ENCODE measurements at places on chromosomes 4 and X. TPM values are rescaled to one million over a fixed set of nuclear protein-coding genes. Genes with fewer than 3 reads are reported as not detected.
A peak's percentile ranks its signal among the peaks of the same experiment; 100 is the strongest.

DNA sequence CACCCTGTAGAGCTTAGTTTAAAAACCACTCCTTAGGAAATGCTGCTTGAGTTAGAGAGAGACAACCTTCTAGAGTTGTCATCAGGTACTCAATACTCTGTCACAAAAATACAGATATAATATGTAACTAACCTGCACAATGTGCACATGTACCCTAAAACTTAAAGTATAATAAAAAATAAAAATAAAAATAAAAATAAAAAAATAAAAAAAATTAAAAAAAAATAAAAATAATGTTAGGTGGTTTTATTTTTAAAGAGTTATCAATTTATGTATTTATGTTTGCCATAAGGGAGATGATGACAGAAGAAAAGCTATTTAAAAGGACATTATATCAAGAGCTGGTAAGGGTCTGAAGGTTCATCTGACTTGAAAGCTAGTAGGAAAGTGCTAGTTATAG, 397.9 kb downstream of the TMA16 start:
- H3K4me3 ChIP-seq, result no peak overlapping the region
- H3K27ac ChIP-seq, result no peak overlapping the region
- H3K4me1 ChIP-seq, result no peaks in the 10 kb centered on the region

GRCh38 chrX:46611658-46612362, 38.2 kb downstream of the CHST7 start:
- peaks cover 28% of the 10 kb centered on the region for H3K36me3 ChIP-seq
- peaks cover 66% of the 10 kb centered on the region for H3K4me1 ChIP-seq
- H3K27ac ChIP-seq, result peak overlapping the region; percentile 70
- DNase-seq, result peak; percentile 38
- peak overlapping the region; percentile 11 for H3K4me3 ChIP-seq

The TEX11 gene
- total RNA-seq, result 0.12 TPM

DNA sequence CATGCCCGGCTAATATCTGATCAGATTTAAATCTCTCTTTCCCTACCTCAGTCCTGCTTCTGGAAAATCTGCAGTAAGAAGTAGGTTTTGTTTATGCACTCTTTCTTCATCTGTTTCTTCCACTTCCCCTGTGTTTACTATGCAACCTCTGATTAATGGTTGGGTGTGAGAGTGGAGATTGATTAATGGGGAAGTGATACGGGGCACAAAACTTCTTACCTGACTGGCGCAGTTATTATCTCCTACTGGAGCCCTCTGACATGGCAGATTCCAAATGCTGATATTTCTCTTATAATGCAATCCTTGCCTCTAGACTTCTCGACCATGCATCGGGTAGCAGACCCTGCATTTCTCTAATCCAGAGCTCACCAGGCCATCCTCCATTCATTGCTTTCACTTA, 60.2 kb upstream of the HPGD start:
- H3K36me3 ChIP-seq, result no peaks in the 10 kb centered on the region
- H3K27ac ChIP-seq, result no peak overlapping the region
- no peak for DNase-seq
- no peaks in the 10 kb centered on the region for H3K27me3 ChIP-seq
- H3K4me3 ChIP-seq, result no peak overlapping the region

DNA sequence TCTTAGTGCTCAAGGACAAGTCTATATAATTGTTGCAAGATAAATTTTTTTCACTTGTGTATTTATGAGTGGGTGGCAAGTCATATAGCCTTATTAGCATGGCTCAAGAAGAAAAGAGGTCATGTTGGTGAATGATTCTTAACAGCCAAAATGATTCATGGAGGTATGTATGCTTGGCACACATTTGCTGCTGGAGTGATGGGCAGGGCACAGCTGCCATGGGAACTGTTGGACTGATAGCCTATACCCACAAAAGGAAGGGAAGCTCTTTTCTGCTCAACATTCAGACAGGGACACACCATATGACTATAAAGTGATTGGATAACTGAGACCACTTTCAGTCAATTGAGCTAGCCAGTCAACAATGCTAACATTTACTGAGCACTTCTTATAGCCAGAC, 46.8 kb upstream of the PITX2 start:
- H3K27me3 ChIP-seq, result no peaks in the 10 kb centered on the region
- H3K4me1 ChIP-seq, result no peaks in the 10 kb centered on the region
- no peak overlapping the region for H3K27ac ChIP-seq
- DNase-seq, result no peak
- no peaks in the 10 kb centered on the region for H3K36me3 ChIP-seq
- H3K4me3 ChIP-seq, result no peak overlapping the region

GRCh38 chr4:163878336-163879121, 384.0 kb downstream of the TMA16 start:
- no peaks in the 10 kb centered on the region for H3K4me1 ChIP-seq
- no peak for DNase-seq
- no peaks in the 10 kb centered on the region for H3K27me3 ChIP-seq
- H3K27ac ChIP-seq, result no peak overlapping the region
- no peak overlapping the region for H3K4me3 ChIP-seq
- H3K36me3 ChIP-seq, result no peaks in the 10 kb centered on the region

GRCh38 chrX:19968276-19968675, 22.6 kb downstream of the BCLAF3 start:
- no peak overlapping the region for H3K4me3 ChIP-seq
- peaks cover 20% of the 10 kb centered on the region for H3K36me3 ChIP-seq
- DNase-seq, result no peak

- no peak overlapping the region for H3K27ac ChIP-seq
- H3K27me3 ChIP-seq, result peaks cover 1% of the 10 kb centered on the region
- no peak overlapping the region for H3K4me3 ChIP-seq
- H3K36me3 ChIP-seq, result no peaks in the 10 kb centered on the region
- DNase-seq, result no peak
- no peaks in the 10 kb centered on the region for H3K4me1 ChIP-seq
Observed at GRCh38 chr4:160235285-160235684, 1132.4 kb downstream of the RAPGEF2 start.

GRCh38 chr4:187558391-187558790, 437.2 kb upstream of the ZFP42 start:
- no peak overlapping the region for H3K27ac ChIP-seq
- no peaks in the 10 kb centered on the region for H3K36me3 ChIP-seq
- no peak overlapping the region for H3K4me3 ChIP-seq
- no peak for DNase-seq
- H3K4me1 ChIP-seq, result no peaks in the 10 kb centered on the region

DNA sequence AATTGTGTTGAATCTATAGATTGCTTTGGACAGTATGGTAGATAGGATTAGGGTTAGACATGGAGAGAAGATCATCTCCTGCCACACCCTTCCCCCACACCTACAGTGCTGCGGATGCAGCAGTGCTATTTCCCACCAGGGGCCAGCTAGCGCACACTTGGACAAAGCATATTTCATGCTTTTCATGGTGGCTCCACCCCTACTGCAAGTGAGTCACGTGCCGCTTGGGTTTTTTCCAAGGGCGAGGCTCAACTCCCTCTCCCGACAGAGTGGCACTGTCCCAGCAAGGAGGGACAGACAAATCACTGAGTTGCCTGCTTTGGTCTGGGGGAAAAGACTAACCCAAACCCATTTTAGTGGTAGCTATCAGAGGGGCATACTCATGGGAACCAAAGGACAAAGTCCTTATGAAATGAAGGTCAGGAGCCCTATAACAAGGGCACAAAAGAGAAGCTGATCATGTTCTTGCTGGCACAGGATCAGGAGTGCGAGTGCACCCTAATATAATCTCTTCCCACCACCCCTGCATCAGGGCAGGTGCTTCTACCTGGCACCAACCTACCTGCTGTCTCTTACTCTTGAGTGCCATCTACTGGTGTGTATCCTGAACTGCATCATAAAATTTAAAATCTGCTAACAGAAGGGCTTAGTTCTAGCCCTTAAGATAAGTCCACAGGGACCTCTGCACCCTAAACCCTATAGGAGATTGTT, 55.1 kb upstream of the PGAM4 start:
- H3K4me1 ChIP-seq, result no peaks in the 10 kb centered on the region
- no peaks in the 10 kb centered on the region for H3K27me3 ChIP-seq
- no peaks in the 10 kb centered on the region for H3K36me3 ChIP-seq
- no peak overlapping the region for H3K4me3 ChIP-seq
- DNase-seq, result no peak
- H3K27ac ChIP-seq, result no peak overlapping the region

GRCh38 chr4:133596459-133596858, 447.4 kb downstream of the PCDH10 start:
- H3K36me3 ChIP-seq, result no peaks in the 10 kb centered on the region
- no peak overlapping the region for H3K27ac ChIP-seq
- H3K4me3 ChIP-seq, result no peak overlapping the region
- H3K27me3 ChIP-seq, result no peaks in the 10 kb centered on the region
- no peak for DNase-seq
- H3K4me1 ChIP-seq, result no peaks in the 10 kb centered on the region

- peaks cover 3% of the 10 kb centered on the region for H3K27me3 ChIP-seq
- DNase-seq, result no peak
- peak overlapping the region; percentile 53 for H3K4me3 ChIP-seq
Observed at GRCh38 chrX:53073115-53073586, 9.0 kb upstream of the TSPYL2 start.

- H3K36me3 ChIP-seq, result peaks cover 3% of the 10 kb centered on the region
- peaks cover 10% of the 10 kb centered on the region for H3K27me3 ChIP-seq
- H3K27ac ChIP-seq, result no peak overlapping the region
- peaks cover 18% of the 10 kb centered on the region for H3K4me1 ChIP-seq
- peak overlapping the region; percentile 83 for H3K4me3 ChIP-seq
Observed at GRCh38 chrX:20267931-20268701, 1.4 kb upstream of the RPS6KA3 start.

- H3K27ac ChIP-seq, result no peak overlapping the region
- H3K4me1 ChIP-seq, result peaks cover 6% of the 10 kb centered on the region
- no peak for DNase-seq
- H3K4me3 ChIP-seq, result no peak overlapping the region
- no peaks in the 10 kb centered on the region for H3K27me3 ChIP-seq
Observed at GRCh38 chr4:94253036-94253435, 45.4 kb downstream of the SMARCAD1 start.

- no peaks in the 10 kb centered on the region for H3K36me3 ChIP-seq
- no peaks in the 10 kb centered on the region for H3K27me3 ChIP-seq
- no peak overlapping the region for H3K4me3 ChIP-seq
- no peak overlapping the region for H3K27ac ChIP-seq
Observed at GRCh38 chr4:166165829-166166420, 292.9 kb downstream of the TLL1 start.

Measured in activated T-helper 1 cell treated with anti-CD3 and anti-CD28 coated beads, Interleukin-12 subunit alpha, Interleukin-12 subunit beta, Interleukin-2, Interleukin-4 antibody, amounts not matched to agents 30 ng/mL and 10 ng/mL and 1 ng/mL, durations not matched to agents 14 hours and 24 hours and 36 hours (primary cell).